ENCODE measurements at places on chromosomes 5 and 9.

DNA sequence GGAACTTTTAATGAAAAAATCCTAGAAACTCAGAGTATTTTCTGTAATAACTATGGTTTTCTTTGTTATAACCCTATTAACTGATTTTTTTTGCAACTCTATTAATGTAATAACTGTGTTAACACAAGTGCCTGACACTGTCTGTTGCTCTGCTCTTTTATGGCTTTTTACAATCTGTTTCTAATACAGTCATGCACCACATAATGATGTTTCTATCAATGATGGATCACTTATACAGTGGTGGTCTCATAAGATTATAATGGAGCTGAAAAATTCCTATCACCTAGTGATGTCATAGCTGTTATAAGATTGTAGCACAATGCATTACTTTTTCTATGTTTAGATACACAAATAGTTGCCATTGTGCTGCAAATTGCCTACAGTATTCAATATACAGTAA lies 123.1 kb upstream of the SV2C start:
- DNase-seq, result no peak

- no peak for DNase-seq
These were observed 2.0 kb upstream of the GCNT4 start for GRCh38 chr5:75054134-75054930.

DNA sequence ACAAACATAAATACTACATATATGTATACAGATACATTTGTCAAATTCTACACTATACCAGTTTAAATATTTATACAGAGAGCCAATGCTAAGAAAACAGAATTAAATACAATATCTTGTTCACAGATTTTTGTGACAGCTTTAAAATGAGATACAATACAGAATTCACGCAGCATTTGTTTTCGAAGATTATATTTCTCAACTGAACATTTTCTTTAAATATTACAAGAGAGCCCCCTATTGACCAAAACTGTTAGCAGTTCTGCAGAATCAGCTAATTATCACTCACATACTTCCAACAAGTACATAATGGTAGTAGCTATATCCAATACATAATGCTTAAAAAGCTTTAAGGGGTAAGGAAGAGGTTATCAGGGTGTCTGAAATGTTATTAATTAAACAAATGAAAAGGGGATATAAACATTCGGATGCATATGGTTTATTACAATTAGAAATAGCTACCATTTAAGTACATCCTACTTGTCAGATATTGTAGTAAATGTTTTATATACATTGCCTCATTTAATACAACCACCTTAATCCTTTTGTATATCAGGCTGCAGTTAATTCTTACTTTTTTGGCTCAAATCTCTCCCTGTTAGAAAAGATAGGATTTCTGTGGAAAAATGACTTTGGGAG lies 31.7 kb downstream of the ZDHHC21 start:
- no peak for DNase-seq

DNA sequence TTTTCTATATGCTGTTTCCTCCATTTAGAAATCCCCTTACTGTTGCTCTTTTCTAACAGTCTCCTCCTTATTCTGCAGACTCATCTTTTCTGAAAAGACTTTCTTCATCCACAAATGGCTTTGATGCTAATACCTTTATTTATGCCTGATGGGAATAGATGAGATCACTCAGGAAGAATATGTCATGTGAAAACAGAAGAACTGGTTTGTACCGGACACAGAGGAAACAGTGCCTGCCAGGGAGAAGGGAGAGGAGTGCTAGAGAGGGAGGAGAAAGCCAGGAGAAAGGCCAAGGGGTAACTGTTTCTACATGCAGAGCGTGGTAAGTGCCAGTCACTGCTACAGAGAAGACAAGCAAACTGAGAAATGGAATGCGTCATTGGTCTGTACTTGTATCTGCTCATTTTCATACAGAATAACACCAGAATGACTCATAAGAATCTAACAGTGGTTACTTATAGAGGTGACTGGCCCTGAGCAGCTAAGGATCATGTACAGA lies 45.9 kb upstream of the PJA2 start:
- no peak for DNase-seq

DNA sequence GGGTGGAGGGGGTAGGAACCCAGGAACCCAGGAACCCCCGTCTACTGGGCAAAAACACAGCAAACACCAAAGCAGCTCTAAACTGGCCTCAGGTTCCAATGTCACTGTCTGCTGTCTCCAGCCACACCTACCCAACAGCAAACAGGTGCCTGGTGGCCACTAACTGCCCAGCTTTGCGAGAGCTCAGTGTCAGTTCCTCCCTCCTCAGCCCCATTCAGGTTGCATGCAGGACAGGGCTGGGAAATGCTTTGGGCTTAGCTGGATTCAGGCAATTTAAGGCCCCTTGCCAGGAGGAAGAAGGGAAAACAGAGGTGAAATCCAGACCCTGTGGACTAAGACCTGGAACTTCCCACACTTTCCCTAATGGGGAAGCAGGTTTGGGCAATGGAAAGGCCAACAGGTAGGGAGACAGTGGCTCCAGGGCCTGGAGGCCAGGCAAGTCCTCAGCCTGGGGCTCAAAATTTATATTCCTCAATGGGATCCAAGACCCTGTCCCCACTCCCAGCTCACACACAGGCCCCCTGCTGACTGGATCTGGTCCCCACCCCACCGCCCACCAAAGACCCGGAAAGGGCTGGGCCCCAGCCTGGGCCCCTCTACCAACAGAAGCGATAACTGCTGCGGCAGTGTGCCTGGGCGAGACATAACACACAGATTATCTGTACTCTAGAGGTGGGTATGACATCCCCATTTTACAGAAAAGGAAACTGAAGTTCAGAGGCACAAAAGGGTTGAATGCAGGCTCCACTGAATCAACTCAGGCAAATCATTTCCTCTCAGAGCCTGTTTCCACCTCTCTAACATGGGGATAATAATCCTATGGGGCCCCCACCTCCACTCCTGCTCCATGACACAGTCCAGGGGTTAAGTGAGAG lies 3.5 kb downstream of the EEIG1 start:
- DNase-seq, result no peak

- DNase-seq, result peak; percentile 3
These were observed 68.4 kb downstream of the ANKRD33B start for GRCh38 chr5:10632110-10632761.

Data from stimulated activated CD4-positive, alpha-beta T cell treated with anti-CD3 and anti-CD28 coated beads, Interleukin-1b, Interleukin-23, amount 100 ng/mL, for 1 hour (primary cell).